ENCODE measurements at places on chromosomes 7 and 10. TPM values are rescaled to one million over a fixed set of nuclear protein-coding genes. Genes with fewer than 3 reads are reported as not detected.

GRCh38 chr7:2018569-2019460 is 213.9 kb downstream of the MAD1L1 start:
- no peaks in the 10 kb centered on the region for H3K36me3 ChIP-seq
- no peaks in the 10 kb centered on the region for H3K27me3 ChIP-seq
- peaks cover 25% of the 10 kb centered on the region for H3K4me1 ChIP-seq
- no peak for DNase-seq

DNA sequence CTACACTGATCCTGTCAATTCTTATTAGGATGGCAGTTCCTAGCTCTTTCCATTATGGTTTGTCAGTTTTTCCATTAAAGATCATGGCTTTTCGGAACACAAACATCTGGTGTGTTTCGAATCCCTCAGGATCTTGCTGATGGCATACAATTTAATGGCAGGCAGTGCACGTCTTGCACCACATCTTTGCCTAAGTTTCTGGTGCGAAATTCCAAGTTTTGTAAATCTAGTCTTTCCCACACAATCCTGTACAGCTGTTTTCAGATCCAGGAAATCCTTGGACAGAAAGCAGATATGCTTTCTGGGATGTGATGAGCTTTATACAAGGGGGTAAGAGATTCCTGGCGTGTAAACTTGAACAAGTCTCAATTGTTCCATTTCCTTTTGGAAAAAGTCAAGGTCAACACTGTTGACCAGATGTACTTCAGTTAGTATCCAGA is 224.3 kb upstream of the PHYHIPL start:
- peaks cover 9% of the 10 kb centered on the region for H3K4me1 ChIP-seq
- no peak overlapping the region for H3K4me3 ChIP-seq
- H3K27ac ChIP-seq: no peak overlapping the region
- H3K36me3 ChIP-seq: no peaks in the 10 kb centered on the region
- no peak for DNase-seq
- no peaks in the 10 kb centered on the region for H3K27me3 ChIP-seq

- H3K27ac ChIP-seq: no peak overlapping the region
- no peak for DNase-seq
- H3K4me1 ChIP-seq: no peaks in the 10 kb centered on the region
Observed at GRCh38 chr10:4034907-4035598, 250.0 kb upstream of the KLF6 start.

ZNF727 gene
- total RNA-seq: not detected

DNA sequence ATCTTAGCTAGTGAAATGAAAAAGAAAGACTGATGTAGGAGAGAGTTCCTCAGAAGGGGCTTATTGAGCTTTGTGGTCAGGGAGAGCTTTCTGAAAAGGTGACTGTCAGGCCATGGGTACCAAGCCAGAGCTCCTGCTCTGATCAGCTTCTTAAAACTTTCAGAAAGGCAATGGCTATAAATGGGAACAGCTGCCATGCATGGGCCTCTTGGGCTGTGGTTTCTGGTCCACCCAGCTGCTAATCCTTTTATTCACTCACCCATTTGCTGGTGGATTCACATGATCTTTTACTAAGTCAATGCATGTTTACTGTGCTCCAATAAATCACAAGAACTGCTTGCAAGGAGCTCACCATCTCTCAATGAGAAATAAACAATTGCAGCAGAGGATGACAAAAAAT is 60.1 kb upstream of the ZPBP start:
- no peaks in the 10 kb centered on the region for H3K36me3 ChIP-seq
- no peak for DNase-seq
- H3K4me3 ChIP-seq: no peak overlapping the region
- no peaks in the 10 kb centered on the region for H3K27me3 ChIP-seq
- H3K4me1 ChIP-seq: peaks cover 8% of the 10 kb centered on the region

SLC39A12 gene
- not detected for total RNA-seq

DNA sequence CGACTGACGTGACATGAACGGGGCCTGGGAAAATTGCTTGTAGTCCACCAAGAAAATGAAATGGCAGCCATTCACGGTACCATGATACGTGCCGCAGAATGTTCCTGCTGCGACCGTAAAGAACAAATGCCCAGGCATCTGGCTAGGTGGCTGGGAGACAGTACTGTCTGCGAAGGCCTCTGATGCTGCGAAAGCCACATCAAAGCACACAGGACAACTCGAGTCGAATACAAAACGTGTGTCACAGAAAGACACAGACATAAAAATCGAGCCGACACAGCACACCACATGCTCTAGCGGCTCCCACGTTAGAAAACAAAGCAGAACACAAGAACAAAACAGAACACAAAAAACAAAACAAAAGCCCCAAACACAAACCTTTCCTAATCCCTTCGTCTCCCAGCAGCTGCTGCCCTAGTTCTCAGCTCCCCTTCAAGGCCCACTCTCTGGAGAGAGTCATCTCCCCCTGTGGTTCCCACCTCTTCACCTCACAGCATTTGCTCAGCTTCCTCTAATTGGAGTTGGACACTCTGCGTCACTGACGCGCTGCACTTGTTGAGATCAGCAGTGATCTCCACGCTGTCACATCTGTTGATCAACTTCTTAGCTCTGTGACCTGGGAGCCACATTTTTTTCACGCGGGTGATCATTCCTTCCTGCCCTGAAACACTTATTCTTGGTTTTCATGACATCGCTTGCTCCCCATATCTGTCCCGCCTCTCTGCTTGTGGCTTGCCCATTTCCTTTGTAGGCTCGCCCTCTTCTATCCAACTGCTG is 112.2 kb downstream of the CLEC2L start:
- peaks cover 10% of the 10 kb centered on the region for H3K36me3 ChIP-seq
- peak overlapping the region; percentile 69 for H3K27ac ChIP-seq
- DNase-seq: no peak
- H3K4me3 ChIP-seq: no peak overlapping the region
- H3K27me3 ChIP-seq: no peaks in the 10 kb centered on the region
- peaks cover 28% of the 10 kb centered on the region for H3K4me1 ChIP-seq

- peaks cover 2% of the 10 kb centered on the region for H3K27me3 ChIP-seq
- peaks cover 3% of the 10 kb centered on the region for H3K4me1 ChIP-seq
- H3K27ac ChIP-seq: no peak overlapping the region
- no peak overlapping the region for H3K4me3 ChIP-seq
- H3K36me3 ChIP-seq: no peaks in the 10 kb centered on the region
Observed at GRCh38 chr7:45451342-45452035, 122.7 kb upstream of the ADCY1 start.

DNA sequence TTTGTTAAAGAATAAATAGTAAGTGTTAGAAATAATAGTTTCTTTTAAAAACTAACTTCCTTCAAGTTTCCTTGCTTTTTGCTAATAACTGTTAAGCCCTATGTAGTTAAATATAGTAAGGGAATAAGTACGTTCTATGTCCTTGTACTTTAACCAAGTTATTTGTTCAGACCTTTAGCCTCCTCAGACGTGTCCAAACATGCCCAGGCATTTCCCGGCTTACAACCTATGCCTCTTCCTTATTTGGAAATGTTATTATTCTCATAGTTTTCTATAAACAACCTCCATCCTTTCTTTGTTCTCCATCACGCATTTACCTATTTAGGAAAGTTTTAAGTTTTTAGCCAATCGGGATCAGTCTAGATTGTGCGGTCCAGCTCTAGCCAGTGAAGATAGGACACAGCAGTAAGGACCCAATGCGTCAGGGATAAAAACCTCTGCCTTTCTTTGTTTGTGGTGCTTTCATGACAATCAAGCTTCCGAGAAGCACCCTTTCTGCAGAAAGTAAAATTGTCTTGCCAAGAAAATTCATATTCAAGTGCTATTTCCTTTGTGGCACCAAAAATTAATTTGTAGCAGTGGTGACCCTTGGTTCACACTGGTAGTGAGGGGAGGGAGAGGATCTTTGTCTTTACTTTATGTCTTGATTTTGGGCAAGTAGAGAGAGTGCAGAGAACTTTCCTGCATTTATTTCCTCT is 851.3 kb upstream of the POM121L12 start:
- H3K36me3 ChIP-seq: peaks cover 3% of the 10 kb centered on the region
- H3K4me3 ChIP-seq: no peak overlapping the region
- H3K27me3 ChIP-seq: no peaks in the 10 kb centered on the region
- no peaks in the 10 kb centered on the region for H3K4me1 ChIP-seq
- H3K27ac ChIP-seq: peak overlapping the region; percentile 60
- no peak for DNase-seq

GRCh38 chr10:118963341-118963740 is 66.2 kb upstream of the NANOS1 start:
- H3K27ac ChIP-seq: peak overlapping the region; percentile 45
- no peaks in the 10 kb centered on the region for H3K36me3 ChIP-seq
- DNase-seq: no peak
- no peak overlapping the region for H3K4me3 ChIP-seq
- no peaks in the 10 kb centered on the region for H3K27me3 ChIP-seq
- peaks cover 21% of the 10 kb centered on the region for H3K4me1 ChIP-seq

GNG11 gene
- 9.4 TPM for total RNA-seq

DNA sequence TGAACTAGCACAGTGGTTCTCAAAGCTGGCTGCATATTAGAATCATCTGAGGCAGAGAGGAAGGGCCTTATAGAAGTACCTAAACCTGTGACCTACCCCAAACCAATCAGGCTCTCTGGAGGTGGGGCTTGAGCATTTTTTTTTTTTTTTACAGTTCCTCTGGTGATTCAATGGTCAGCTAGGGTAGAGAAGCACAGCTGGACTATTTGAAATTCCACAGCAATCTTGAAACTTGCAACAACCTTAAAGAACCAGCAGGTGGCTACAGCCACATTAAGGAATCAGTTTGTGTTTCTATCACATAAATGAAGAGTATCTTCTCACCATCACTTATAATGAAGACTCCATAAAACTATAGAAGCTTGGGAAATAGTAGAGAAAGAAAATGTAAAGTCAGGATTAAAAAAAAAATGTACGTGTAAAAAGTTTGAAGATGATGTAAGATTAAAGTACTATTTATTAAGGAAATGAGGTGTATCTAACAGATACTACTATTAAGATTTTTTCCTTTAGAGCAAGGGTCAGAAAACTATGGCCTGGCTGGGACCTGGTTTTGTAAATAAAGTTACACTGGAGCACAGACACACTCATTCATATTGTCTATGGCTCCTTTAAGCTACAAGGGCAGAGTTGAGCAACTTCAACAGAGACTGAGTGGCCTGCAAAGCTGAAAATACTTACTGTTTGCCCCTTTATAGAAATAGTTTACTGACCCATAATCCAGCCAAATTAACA is 3.8 kb downstream of the RTKN2 start:
- H3K4me3 ChIP-seq: peak overlapping the region; percentile 60
- peaks cover 38% of the 10 kb centered on the region for H3K4me1 ChIP-seq
- no peak for DNase-seq

- H3K27me3 ChIP-seq: no peaks in the 10 kb centered on the region
- no peak overlapping the region for H3K27ac ChIP-seq
- H3K4me3 ChIP-seq: no peak overlapping the region
- DNase-seq: no peak
- no peaks in the 10 kb centered on the region for H3K4me1 ChIP-seq
Observed at GRCh38 chr10:93181271-93182048, 107.8 kb downstream of the CYP26A1 start.

OR2A1 gene
- total RNA-seq: 0.19 TPM

- H3K27me3 ChIP-seq: no peaks in the 10 kb centered on the region
- peaks cover 5% of the 10 kb centered on the region for H3K4me1 ChIP-seq
- H3K4me3 ChIP-seq: no peak overlapping the region
- H3K27ac ChIP-seq: no peak overlapping the region
Observed at GRCh38 chr10:98338318-98338717, 70.3 kb upstream of the LOXL4 start.

GRCh38 chr10:13709931-13710650 is 123.3 kb downstream of the PRPF18 start:
- H3K27me3 ChIP-seq: peaks cover 90% of the 10 kb centered on the region
- no peak overlapping the region for H3K27ac ChIP-seq
- DNase-seq: no peak

DNA sequence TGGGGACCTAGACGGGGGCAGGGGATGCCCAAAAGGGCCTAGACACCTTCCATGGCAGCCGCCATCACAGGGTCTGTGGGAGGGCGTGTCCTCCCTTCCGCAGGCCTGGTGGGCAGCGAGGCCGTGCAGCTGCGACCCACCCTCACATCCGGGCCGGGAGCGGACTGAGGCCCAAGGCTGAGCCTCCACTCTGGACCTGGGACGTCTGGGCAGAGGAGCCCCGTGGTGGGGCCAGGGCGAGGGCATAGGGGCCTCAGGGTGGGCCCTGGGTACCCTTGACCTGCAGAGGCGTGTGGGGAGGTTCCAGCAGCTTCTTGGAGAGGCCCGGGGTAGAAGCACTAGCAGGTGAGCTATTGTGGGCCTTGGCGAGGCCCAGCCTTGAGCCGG is 49.2 kb downstream of the PWWP2B start:
- H3K4me3 ChIP-seq: no peak overlapping the region
- H3K27me3 ChIP-seq: no peaks in the 10 kb centered on the region
- no peaks in the 10 kb centered on the region for H3K36me3 ChIP-seq

DNA sequence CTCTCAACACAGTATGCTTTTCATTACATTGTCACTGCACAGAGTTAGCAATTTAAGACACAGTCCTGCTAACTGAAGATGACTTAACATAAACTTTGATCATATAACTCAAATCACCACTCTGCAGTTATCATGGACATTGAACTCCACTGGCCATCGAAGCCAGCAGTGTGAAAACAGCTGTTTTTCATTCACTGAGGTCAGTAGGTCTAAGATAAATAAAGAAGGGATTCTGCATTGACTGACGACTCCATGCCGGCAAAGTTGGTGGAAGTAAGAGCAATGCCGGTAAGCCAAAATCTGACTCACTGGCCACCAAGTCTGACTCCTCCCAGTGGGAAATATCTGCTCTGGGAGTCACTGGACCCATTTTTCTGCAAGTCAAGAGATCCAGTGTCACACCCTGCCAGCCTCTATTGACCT is 449.9 kb upstream of the ANKRD30A start:
- H3K27me3 ChIP-seq: no peaks in the 10 kb centered on the region
- H3K27ac ChIP-seq: no peak overlapping the region
- no peaks in the 10 kb centered on the region for H3K4me1 ChIP-seq
- no peaks in the 10 kb centered on the region for H3K36me3 ChIP-seq
- DNase-seq: no peak

CCT6A gene
- 229 TPM for total RNA-seq

DNA sequence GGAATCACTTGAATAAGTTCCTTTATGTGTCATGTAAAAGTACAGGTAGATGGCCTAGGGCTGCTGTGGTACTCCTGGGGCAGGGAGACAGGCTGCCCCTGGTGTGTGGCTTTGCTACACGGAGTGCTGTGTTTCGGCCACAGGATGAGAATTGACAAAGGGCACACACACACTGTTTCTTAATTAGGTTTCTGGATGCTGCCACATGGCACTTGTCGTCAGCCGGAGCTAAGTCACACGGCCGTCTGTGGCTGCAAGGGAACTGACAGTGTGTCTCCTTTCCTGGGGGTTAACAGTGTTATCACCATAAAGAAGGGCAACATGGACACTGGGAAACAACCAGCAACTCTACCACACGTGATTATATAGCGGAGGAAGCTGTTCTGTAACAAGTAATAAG is 55.7 kb upstream of the CREB5 start:
- DNase-seq: no peak
- peaks cover 15% of the 10 kb centered on the region for H3K4me1 ChIP-seq
- H3K27ac ChIP-seq: peak overlapping the region; percentile 54

- H3K4me3 ChIP-seq: no peak overlapping the region
- H3K36me3 ChIP-seq: no peaks in the 10 kb centered on the region
- H3K27me3 ChIP-seq: no peaks in the 10 kb centered on the region
- no peak for DNase-seq
Observed at GRCh38 chr7:121605317-121605680, 209.2 kb upstream of the FAM3C start.

DNA sequence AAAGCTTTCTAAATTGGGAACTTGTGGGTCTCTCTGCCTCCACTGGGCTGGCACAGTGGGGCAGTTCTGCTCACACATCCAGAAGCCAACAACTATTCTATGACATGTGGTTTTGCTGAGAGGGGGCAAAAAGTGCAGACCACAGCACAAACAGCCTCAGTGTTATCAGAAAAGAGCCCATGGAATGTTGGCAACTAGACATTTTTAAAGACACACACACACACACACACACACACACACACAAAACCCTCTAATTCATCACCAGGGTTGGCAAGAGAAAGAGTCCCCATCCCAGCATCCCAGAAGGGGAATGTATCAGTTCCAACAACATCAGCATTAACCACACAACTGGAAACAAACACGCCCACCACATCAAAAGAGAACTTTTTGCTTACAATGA is 117.1 kb downstream of the FGFR2 start:
- peaks cover 6% of the 10 kb centered on the region for H3K4me1 ChIP-seq

Data from neural crest cell (in vitro differentiated cells).